Spinal cord (tissue), 10 donors: ENCODE measurements at places on chromosomes 3 and 15.
A peak's percentile ranks its signal among the peaks of the same experiment; 100 is the strongest.

DNA sequence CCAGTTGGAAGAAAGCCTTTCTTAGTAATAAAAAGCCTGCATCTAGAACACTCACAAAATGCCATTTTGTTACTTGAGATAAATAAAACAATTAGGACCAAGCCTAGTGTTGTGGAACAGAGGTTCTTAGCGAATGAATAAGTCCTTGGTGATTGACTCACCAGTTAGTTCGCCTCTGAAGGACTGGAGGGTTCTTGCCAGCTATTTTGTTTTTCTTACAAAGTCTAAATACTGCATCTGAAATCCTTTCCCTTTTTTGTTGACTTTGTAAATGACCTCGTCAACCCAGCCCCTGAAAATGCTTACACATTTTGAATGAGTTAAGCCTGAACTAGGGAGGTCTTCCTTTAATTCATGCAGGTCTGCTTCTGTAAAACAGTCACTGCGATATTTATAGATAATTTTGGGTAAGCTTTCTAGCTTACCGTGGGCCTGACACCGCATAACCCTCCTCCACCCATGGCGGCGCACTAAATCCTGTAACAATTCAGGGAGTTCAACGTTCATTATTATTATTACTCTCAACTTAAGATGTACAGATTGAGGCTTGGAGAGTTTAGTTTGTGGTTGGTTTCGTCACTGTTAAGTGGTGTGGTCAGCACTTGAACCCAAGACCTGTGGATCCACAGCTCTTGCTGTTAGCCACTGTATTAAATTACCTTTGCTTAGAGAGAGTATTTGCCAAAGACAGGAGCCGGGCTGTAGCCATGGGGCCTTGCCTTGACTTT, 45.0 kb upstream of the SACM1L start:
- no peak for DNase-seq

DNA sequence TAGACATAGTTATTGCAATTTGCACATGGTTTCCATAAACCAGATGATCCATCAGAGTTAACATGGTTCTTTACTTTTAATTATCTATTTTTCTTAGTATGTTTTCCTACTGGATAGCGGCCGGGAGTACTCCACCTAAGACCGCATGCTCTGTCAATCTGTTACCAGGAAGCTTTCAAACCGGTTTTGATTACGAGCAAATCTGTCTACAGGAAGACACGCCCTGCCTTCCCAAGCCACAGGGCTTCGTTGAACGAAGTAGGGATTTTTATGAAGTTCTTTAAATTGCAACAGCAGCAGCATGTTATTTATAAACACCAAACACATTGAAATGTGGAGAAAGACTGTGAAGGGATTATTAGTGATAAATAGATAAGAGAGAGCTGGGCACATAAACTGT, 283.3 kb upstream of the ROBO2 start:
- DNase-seq, result no peak

- DNase-seq, result no peak
Measured at GRCh38 chr15:45126535-45127158, 3.0 kb downstream of the DUOXA1 start.

DNA sequence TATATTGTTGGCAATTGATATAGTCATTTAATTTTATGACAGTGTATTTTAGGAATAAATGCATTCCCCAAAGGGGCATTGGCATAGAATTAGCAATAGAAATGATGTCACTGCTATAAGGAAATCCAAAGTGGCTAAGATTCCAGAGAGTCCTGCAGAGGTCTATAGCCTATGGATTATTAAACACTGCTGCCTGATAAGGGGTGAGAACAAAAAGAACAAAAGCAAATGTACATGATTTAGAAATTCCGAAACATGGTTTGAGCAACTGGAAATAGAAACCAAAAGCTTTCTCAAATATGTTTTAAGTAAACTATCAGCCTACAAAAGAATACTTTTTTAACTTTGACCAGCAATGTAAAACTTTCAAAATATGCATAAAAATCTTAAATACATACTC, 280.1 kb upstream of the RASGRP1 start:
- no peak for DNase-seq

- no peak for DNase-seq
Measured at GRCh38 chr15:70463453-70463834, 299.9 kb downstream of the UACA start.

- DNase-seq, result peak; percentile 39
Measured at GRCh38 chr3:106813742-106814141, 563.5 kb upstream of the CCDC54 start.

GRCh38 chr15:29087521-29088285, 181.9 kb downstream of the NSMCE3 start:
- DNase-seq, result no peak

- DNase-seq, result no peak
Measured at GRCh38 chr3:153166796-153167195, 4.8 kb downstream of the RAP2B start.

DNA sequence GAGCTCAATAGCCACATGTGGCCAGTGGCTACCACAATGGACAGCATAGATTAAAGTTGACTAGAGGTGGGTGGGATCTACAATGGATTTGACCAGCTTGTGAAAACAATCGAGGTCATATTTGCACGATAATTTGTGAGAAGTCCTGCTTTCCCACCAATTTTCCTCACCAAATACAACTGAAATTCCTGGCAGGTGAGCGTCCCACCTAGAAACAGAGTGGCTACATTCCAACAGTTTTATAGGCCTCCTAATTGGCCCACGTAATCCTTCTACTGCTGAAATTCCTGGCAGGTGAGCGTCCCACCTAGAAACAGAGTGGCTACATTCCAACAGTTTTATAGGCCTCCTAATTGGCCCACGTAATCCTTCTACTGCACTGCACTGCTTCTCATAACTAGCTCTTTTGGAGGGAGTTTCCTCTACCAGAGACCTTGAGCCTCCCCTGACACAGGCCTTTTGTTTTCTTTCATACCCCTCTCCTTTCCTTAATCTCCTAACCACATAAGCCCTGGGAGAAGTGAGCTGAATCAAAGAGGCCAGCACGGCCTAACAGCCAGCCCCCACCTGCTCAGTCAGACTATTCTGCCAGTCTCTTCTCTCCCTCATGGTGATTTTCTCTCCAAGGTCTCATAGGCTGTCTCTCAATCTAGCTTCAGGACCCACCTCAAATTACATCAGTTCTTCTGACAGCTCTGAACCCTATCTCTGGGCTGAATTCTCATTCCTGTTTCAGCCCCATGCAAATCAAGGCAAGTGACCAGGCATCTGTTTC, 80.2 kb downstream of the BFSP2 start:
- no peak for DNase-seq

DNA sequence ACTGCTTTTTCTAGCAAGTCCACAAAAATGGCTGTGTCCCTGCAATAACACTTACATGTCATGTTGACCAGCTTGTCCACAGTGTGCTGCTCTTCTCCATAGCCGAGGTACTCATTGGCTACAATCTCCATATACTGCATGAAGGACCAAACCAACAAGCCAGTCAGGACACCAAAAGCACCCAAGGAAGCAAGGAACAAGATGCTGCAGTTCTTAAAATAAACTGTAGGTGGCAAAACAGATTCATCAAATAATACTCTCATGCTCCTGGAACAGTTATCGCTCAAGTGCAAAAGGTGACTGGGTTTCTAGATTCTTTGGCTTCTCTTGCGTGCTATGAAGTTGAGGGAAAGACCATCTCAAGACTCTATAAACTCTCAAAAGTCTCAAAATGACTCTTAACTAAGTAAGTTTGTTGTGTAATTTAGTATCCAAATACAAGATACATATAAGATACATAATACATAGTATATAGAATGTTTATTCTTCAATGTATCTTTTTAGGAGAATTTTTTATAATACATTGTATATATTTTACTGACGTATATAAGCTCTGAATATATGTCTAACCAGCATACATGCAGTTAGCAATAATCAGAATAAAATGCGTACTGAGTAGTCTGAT, 57.0 kb downstream of the NEK10 start:
- DNase-seq, result peak; percentile 54

DNA sequence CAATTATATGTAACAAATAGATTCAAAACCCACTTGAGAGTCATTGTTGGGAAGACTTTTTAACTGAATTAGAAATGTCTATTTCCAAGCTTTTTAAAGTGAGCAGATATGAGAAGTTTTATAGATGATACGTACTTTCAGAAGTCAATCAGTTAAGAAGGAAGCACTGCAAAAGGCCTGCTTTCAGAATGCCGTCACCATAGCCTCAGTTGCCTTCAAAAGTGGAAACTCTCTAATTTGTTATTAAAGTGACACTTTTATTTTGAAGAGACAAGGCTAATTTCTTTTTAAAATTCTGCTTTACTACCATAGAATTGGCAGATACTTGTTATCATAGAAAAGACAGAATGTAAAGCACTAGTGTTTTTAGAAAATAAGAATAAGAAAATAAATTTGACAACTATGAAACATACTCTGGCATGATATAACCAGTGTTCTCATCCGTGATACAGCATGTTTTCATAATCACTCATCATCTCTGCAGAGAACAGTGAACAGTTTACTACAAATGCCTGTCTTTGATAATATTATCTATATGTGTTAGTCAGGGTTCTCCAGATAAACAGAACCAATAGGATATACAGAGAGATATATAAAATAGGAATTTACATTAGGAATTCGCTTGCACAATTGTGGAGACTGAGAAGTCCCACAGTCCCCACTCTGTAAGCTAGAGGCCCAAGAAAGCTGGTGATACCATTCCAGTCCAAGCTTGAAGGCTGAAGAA, 7.0 kb upstream of the PLD1 start:
- no peak for DNase-seq

DNA sequence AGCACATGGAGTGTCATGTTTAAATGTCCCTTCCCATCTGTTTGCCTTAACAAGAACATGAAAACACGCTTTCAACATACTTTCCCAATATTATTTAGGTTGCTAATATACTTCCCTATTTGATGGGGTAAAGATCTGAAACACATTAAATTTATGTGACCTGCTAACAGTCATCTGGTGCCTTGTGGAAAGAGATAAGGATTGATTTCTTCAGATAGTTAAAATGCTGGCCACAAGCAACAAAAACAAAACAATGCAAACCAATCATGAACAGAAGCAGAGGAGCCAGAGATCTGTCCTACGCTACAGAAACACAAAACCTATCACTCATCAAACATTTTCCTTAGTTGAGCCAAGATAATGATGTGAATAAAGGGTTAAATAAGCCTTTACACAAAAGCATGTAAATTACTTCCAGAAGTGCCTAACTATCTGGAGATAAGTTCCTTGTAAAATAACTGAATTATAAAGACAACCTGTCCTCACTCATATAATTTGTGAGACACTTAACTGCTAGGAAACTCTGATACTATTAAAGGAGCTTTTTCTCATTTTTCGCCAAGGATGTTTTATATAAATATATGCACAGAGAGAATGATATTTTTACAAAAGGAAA, 109.9 kb downstream of the NSUN3 start:
- DNase-seq, result no peak

- no peak for DNase-seq
Measured at GRCh38 chr3:81550415-81550814, 211.0 kb downstream of the GBE1 start.

GRCh38 chr3:66450390-66451022, 50.3 kb downstream of the LRIG1 start:
- DNase-seq, result peak; percentile 76

GRCh38 chr3:12317914-12318313, 29.0 kb downstream of the PPARG start:
- DNase-seq, result no peak

- no peak for DNase-seq
Measured at GRCh38 chr15:57033715-57034439, 115.4 kb downstream of the TCF12 start.

- DNase-seq, result no peak
Measured at GRCh38 chr15:83398626-83399025, 48.5 kb upstream of the SH3GL3 start.

- no peak for DNase-seq
Measured at GRCh38 chr3:156434921-156435320, 120.0 kb downstream of the SSR3 start.

DNA sequence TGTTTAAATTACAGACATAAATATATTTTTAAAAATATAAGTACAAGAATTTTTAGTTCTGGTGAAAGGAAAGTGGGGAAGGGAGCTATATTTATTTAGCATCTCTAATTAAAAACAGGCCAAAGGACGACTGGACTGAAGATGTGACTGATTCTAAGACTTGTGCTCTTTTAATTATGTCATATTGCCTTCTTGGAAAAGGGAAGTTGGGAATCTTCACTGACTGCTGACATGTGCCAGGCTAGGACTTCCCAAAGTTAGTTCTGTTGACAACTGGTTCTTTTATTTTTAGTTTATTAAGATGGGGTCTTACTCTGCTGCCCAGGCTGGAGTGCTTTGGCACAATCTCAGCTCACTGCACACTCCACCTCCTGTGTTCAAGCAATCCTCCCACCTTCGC, 13.5 kb downstream of the CNOT10 start:
- DNase-seq, result no peak

GRCh38 chr15:100900136-100900794, 18.9 kb upstream of the LRRK1 start:
- DNase-seq, result no peak

DNA sequence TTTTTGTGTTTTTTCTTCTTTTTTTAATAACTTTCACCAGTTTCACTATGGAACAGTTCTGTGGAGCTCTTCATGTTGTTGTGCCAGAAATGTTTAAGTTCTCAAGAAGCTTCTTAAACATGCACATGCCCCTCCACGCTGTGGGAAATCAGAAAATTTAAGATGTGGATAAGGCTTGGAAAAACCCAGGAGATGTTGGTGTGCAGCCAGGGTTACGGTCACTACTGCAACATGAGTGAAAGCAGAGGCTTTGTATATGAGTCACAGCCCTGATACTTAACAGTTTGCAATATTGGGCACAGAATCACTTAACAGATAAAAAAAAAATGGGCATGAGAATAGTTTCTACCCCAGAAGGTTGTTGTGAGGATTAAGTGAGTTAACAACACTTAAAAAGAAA, 399.9 kb downstream of the LRTM1 start:
- no peak for DNase-seq
